ENCODE measurements at places on chromosomes 13 and 19.
A peak's percentile ranks its signal among the peaks of the same experiment; 100 is the strongest.

DNA sequence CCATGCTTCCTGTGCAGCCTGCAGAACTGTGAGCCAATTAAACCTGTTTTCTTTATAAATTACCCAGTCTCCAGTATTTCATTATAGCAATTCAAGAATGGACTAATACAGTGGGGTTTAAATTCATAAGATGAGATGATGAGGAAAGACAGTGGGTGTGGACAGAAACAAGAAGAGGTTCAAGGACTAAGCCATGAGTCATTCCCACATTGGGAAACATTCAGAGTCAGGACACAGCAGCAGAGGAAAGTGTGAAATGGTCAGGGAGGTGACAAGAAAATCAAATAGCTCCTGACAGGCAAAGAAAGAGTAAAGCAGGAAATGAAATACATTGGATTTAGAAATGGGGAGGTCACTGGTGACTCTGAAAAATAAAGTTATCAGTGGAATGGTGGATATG lies 9.1 kb downstream of the ZNF841 start:
- no peak for DNase-seq

- DNase-seq = no peak
Measured at GRCh38 chr13:82912564-82912963, 969.7 kb downstream of the SLITRK1 start.

DNA sequence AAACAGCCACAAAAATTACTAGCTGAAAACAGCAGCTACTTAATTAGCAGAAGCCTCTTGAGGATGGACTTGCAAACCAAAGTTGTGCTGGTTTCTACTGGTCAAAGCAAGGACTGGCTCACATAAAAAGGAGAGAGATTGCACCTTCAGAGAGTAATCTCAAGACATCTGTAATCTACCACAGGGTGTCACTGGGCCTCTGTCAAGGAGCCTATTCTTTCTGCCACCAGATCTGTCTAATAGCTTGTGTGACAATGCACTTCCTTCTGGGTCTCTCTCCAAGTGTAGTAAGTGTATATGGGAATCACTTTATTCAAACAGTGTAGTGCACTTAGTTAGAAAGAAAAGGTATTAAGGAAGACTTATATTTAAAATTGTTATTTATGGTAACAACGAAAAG lies 24.4 kb upstream of the ZNF561 start:
- DNase-seq = no peak

DNA sequence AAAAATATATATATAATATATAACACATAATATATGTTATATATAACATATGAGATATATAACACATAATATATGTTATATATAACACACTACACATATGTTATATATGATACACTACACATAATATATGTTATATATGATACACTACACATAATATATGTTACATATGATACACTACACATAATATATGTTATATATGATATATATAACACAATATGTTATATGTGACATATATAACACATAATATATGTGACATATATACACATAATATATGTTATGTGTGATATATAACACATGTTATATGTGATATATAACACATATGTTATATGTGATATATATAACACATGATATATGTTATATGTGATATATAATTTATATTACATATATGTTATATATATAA lies 129.7 kb downstream of the CACNA1A start:
- no peak for DNase-seq

- DNase-seq = peak; percentile 27
Measured at GRCh38 chr13:27172495-27172842, 858 bp upstream of the USP12 start.

DNA sequence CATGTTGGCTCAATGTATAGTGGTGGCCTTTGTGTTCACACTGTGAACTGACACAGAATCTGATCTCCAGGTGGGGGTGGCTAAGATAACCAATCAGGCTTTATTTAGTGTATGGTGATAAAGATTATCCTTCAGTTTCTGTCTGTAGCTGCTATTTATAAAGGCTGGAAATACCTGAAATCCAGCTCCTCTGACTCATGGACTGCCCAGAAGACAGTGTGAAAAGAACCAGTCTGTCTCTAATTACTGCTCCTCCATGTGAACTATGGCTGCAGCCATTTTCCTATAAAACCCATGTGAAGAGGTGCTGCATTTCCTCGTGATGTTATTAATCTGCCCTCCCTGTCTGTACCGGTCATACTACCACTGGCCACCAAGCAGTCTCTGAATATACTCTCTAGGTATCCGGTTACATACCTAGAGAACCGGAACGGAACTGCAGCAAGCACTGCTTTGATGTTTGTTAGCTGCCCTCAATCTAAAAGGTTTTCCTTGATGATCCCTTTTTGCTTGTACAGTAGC lies 238.0 kb downstream of the LHFPL6 start:
- DNase-seq = peak; percentile 53

- DNase-seq = peak; percentile 75
Measured at GRCh38 chr13:94674609-94675348, 37.6 kb downstream of the SOX21 start.

DNA sequence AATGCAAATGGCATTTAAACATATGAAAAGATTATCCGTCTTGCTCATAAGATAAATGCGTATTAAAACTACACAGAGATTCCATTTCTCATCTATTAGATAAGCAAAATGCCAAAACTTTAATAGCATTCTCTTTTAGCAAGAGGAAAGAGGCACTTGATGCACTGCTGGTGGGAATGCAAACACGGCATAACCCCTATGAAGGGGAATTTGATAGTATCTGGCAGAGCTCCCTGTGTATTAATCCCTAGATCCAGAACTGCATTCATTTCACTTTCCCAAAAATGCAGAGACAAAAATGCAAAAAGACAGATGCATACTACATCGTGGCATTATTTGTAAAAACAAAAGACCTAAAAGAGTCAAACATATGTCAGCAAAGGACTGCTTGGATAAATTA lies 193.6 kb upstream of the STARD13 start:
- peak; percentile 9 for DNase-seq

DNA sequence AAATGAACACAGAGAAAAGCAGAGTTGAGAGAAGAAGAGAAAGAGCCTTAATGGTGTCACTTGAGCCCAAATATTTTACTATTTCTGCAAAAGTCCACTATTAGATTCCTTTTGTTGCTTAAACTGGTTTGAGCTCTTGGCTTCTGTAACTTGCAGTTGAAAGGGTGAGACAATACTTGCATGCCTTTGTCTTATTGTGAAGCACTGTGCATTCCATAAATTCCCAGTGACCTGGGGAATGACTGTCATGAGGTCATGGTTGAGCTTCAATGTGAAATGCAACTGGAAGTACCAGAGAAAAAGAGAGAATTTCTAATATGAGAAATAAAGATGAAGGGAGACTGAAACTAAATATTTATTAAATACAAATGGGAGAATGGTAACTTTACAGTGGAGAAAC lies 310.9 kb downstream of the TDRD3 start:
- DNase-seq = no peak

- no peak for DNase-seq
Measured at GRCh38 chr13:100140441-100140840, 51.5 kb downstream of the PCCA start.

- peak; percentile 84 for DNase-seq
Measured at GRCh38 chr13:75760131-75761021, 124.2 kb downstream of the LMO7 start.

DNA sequence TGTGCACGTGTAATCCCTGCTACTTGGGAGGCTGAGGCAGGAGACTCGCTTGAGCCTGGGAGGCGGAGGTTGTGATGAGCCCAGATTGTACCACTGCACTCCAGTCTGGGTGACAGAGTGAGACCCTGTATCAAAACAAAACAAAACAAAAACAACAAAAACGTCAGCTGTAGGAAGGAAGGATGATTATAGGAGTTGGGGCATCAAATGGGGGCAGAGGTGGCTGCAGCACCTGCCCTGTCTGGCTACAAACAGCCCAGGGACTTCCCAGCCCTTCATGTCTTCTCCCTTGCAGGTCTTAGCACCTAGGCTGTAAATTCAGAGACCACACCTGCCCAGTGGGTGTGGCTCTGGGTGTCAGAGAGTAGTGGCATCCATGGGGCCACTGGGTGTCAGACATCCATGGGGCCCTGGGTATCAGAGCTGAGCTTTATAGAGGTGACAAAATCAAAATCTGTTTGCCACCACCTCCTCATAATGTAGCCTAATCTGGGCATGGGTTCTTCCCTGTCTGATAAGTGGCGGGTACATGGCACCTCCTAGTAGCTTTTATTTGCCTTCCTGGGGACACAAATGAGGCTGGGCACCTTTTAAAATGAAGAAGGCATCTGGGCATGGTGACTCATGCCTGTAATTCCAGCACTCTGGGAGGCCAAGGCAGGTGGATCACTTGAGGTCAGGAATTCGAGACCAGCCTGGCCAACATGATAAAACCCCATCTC lies 4.7 kb upstream of the B3GNT3 start:
- no peak for DNase-seq

- no peak for DNase-seq
Measured at GRCh38 chr13:95323930-95324662, 22.8 kb upstream of the ABCC4 start.

- peak; percentile 72 for DNase-seq
Measured at GRCh38 chr19:18203408-18203862, 407 bp downstream of the RAB3A start.

DNA sequence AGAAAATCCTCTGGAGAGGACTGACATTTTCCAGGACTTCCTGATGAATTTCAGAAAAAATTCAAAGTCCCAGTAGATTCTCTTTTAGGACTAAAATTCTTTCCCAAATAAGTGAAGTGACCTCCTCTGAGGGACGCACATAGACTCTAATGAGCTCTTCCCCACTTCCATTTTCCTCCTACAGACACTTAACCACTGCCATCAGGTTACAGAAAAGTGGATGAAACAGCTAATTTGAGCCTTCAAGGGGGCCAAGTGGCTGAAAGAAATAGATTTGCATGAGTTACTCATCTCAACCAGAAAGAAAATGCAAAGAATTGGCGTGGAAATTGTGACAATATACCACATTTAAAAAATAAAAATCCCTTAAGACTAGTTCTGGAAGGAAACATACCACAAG lies 185.3 kb upstream of the EDNRB start:
- no peak for DNase-seq

GRCh38 chr13:51760592-51760991 lies 43.4 kb downstream of the DHRS12 start:
- no peak for DNase-seq

DNA sequence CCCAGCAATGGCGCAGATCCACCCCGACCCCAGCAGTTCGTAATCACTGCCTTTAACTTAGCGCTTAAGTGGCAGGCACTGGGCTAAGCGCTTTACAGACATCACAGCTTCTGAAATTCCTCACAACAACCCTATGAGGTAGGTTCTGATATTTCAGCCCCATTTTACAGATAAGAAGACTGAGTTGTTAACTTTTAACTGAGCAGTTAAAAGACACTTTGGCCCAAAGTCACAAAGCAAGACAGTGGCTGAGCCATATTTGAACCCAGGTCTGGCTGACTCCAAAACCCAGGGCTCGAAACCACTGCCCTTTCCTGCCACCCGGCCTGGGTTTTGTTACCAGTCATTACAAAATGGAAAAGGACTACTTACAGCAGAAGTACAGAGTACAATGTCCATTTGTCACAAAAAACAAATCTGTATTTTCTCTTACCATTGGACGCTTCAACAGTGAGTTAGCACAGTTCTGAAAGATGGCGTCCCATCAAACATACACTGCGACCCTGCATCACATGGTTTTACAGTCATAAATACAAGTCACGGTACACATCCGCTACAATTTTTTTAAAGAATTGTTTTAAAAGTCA lies 8.5 kb downstream of the HNRNPL start:
- DNase-seq = no peak

DNA sequence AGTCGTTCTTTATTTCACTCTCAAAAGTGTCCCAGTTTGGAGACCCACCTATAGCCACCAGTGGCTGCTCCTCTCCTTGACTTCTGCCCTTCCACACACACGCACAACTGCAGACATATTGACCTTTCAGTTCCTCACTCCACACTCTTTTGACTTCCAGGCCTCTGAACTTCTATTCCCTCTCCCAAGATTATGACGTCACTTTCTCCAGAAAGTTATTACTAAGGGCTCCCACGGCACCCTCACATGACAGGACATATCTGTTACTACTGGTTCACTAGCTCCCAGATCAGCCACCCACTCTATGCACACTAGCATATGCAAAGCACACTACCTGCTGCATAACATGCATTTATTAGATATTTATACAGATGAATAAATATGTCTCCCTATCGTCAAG lies 45.9 kb downstream of the XPO4 start:
- no peak for DNase-seq

- DNase-seq = no peak
Measured at GRCh38 chr19:48495396-48495795, 16.2 kb downstream of the LMTK3 start.

DNA sequence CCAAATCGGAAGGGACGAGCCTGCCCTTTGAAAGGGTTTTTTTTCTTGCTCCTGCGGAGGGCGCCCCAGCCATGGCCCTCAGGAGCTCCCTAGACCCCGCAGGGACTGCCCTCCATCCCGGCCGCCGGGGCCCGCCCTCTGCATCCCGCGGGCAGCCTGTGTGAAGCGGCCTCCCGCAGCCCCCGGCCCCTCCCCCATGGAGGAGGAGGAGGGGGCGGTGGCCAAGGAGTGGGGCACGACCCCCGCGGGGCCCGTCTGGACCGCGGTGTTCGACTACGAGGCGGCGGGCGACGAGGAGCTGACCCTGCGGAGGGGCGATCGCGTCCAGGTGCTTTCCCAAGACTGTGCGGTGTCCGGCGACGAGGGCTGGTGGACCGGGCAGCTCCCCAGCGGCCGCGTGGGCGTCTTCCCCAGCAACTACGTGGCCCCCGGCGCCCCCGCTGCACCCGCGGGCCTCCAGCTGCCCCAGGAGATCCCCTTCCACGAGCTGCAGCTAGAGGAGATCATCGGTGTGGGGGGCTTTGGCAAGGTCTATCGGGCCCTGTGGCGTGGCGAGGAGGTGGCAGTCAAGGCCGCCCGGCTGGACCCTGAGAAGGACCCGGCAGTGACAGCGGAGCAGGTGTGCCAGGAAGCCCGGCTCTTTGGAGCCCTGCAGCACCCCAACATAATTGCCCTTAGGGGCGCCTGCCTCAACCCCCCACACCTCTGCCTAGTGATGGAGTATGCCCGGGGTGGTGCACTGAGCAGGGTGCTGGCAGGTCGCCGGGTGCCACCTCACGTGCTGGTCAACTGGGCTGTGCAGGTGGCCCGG lies 815 bp downstream of the MAP3K10 start:
- no peak for DNase-seq

- peak; percentile 84 for DNase-seq
Measured at GRCh38 chr13:57123681-57124080, 17.0 kb upstream of the PRR20A start.

GRCh38 chr19:51760697-51761356 lies at the start of gene FPR2:
TSS of gene FPR2 (plus strand) at chr19:51761180. CDS start at chr19:51768659, 7,479 bp downstream.
- no peak for DNase-seq

- no peak for DNase-seq
Measured at GRCh38 chr13:45289936-45290563, 50.9 kb downstream of the TPT1 start.

- peak; percentile 73 for DNase-seq
Measured at GRCh38 chr13:114099191-114099590, 33.2 kb downstream of the RASA3 start.

Data from NCI-H1092 treated with DMSO at 0.1 percent for 48 hours (cell line).